ENCODE measurements at places on chromosomes 4 and X.

DNA sequence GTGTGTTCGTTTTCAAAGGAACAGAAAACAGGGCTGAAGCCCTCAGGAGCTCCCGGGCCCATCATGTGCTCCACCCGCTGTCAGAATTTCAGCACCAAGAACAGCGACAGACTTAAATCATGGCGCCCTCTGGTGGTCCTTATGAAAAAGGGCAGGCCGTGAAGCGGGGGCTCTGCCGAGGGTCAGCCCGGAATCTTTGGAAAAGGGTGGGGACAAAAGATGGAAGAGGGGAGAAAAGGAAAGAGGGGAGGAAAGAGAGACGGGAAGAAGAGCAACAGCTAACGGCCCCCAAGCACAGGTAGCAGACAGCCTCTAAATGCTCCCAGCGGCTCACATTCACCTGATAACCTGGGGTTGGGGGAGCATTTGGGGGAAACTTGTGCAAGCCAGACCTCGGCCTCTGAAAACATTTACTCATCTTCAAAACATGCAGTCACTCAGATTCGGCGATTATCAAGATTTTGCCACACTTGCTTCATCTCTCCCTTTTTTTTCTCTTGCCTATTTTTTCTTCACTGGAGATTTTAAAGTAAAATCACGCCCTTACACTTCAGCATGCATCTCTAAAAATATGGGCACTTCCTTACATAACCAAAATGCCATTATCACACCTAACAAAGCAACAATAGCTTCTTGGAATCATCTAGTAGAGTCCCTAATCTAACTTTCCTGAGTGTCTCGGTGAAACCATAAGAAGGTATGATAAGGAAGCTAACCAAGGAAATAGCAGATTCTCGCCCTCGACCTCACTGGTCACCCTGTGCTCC, 28.1 kb upstream of the MAN2B2 start:
- peak; percentile 72 for DNase-seq

DNA sequence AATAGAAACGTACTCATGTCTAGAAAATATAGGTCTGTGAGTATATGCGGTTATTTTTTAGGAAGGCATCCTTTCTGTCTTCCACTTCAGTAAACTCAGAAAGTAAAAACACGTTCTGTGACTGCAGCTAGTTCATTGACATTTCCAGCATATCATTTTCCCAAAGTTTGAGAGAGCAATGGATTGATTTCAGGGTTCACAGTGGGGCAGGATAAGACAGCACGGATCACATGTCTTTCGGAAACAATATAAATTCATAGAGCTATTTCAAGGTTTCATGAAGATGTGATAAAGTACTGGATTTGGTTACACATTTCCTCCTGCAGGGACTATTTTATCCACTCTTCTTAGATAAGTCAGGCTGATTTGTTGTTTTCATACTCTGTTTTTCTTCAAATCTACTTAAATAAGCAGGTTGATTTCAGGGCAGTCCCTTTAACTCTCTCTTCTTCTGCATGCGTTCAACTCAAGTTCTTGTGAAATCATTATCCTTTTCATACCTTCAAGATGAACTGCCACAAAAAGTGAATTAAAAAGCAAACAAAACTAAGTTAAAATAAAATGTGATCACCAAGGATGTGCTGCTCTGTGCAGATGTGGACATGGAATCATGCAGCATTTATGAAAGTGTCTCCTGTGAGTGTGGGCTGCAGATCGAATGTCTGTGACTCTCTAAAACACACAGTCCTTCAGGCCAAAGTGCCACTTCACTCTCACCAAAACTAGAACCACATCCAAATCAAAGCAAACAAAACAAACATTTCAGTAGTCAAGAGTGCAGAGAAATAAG, 187.7 kb downstream of the UNC5C start:
- no peak for DNase-seq

DNA sequence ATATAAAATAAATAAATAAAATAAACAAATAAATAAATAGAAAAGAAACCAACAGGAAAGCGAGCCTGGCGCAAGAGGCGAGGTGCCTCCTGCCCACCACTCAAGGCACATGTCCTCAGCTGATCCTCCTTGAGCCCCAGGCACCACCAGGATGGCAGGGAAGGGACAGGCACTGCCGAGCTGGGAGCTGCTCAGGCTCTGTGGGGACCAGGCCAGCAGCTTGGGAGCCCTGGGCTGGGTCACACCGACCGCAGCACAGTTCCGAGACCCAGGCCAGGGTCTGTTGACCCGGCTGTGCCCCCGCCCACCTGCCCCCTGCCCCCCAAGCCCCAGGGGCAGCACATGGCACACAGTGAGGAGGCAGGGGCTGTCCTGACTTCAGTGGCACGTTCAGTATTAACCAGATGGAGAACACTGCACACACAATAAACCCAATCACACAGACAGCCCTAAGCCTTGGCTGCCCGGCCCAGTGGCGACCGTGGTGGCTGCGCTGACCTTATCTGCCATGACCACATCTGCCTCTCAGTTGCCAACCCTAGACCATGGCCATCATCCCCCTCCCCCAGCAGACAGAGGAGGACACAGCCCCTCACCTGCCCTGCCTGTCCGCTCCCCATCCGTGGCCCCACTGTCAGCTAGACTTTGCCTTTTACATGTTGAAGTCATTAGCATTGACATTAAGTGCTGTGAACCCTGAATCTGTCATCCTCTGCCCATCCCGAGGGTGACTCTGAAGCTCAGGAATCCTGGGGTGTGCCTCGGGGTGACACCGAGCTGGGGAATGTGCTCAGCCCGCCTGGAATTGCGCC, 2.9 kb upstream of the TREX2 start:
- DNase-seq: no peak

DNA sequence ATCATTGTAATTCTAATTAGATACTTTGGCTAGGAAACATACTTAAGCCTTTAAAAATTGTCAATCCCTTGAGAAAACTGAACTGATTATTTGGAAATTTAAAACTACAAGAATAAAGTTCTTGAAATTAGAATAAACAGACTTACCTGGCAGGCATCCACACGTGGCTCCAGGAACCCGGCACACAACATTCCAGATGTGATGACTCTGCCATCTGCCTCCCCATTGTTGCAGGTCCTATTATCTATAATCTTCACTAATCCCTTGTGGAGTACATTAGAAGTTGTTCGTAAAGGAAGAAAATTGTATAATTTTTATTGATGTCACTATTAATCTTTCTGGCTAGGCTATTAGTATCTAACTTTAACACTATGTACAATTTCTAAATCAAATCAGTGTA, 16.2 kb upstream of the GNRHR start:
- no peak for DNase-seq

- no peak for DNase-seq
These were observed 31.0 kb upstream of the SOD3 start for GRCh38 chr4:24764345-24764744.

- no peak for DNase-seq
These were observed 111.5 kb upstream of the WDFY3 start for GRCh38 chr4:85078016-85078415.

DNA sequence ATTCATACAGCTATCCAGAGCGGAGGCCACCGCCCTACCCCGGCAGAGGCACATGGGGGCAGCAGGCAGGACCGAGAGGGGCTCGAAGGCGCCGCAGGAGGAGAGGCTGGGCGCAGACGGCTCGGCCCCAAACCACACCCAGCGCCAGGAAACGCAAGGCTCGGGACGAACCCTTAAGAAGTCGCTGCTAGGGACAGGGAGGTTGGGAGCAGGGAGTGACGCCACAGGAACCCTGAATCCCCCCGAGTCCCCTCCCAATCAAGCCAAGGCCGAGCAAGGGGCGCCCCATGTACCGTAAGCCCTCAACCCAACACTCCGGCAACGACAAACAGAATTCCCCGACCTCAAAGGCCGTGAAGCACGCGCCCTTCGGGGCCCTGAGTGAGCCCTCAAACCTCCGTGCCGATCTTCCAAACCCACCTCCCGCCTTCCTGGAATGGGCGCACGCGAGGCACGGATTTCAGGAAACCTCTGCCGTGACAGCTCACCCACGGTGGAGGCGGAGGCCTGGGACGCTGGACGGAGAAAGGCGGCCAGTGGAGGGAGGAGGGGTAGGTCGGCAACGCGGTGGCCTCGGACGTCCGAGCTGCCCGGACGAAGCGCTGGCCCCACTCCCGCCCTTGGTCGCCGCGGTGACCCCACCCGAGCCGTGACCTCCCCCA, 1.8 kb downstream of the ZFYVE28 start:
- DNase-seq: no peak

DNA sequence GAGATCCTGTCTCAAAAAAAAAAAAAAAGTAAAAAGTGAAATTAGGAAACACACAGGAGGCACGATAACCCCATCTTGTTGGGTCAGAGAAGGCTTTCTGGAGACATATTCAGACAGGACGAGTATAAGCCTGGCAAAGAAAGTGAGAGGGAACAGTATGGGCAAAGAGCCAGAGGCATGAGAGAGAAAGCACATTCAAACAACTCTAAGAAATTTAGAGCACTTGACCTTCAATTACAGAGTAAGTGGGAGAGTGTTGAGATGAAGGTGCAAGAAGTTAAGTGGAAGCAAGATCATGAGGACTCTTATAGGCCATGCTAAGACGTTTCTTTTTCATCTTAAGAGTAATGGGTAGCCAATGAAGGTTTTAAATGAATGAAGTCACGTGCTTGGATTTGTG, 70.4 kb downstream of the ELOVL6 start:
- no peak for DNase-seq

DNA sequence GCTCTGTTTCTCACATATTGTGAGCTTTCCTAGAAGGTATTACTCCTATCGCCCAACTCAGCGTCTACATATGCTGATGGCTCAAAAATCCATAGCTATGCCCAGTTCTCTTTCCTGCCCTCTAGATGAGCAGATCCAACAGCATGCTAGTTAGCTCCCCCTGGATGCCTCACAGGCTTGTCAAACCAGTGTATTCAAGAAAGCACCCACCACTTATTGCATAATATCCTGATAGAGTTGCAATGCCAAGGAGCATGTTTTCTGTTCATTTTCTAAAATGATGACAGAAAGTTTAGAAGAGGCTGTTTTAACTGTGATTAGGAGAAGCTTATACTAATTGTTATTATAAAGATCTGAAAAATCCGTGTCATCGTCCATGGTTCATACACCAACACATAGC, 1.9 kb upstream of the PACRGL start:
- DNase-seq: no peak

- DNase-seq: peak; percentile 8
These were observed 637 bp downstream of the MAMLD1 start for GRCh38 chrX:150363561-150364346.

GRCh38 chrX:120774606-120775005, 101.1 kb downstream of the CT47B1 start:
- no peak for DNase-seq

DNA sequence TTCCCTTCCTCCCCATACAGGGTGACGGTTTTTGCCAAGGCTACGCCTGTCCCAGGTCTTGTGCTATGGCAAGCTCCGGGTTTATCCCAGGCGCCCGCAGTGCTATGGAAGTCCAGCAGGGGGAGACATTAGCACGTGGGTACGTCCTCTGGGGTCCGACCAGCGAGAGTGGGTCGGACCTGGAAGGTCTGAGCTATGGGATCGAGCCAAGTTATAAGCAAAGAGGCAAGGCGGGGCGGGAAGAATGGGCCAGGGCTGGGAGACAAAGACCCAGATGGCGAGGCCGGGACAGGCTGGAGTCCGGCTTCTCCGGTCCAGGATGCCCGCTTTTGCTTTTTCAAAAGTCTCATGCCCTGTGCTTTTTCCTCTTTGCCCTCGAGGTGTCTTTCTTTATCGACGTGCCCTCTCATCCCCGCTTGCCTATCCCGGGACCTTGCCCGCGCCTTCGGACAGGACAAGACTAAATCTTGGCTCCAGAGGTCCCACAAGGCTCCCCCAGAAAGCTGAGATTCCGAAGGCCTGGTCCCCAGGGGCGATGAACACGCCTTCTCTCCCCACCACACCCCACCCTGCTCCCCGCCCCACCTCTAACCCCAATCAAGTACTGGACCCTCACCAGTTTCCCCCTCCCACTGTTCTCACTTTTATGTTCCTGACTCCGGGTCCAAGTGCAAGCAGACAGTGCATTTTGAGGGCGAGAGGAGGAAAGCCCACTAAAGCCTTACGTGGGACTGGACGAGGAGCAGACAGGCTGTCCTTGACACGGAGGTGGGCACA, 785 bp upstream of the EFNB1 start:
- peak; percentile 13 for DNase-seq

DNA sequence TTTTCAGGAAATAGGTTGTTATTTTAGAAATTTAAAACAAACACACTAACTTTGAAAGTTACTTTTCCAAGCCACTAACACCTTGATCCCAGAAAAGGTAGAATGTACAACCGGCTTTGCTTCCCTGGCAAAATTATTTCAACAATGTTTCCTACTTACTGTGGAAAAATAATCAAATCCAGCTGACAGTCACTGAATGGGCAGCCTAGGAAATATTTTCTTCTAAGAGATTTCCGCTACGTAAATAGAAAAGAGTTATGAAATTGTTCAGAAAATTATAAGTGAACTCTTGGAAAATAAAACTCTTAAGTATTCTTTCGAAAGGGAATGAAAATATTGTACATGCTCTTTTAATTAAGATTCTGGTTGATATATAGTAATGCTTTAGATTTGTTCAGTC, 195.7 kb downstream of the GASK1B start:
- DNase-seq: peak; percentile 0

DNA sequence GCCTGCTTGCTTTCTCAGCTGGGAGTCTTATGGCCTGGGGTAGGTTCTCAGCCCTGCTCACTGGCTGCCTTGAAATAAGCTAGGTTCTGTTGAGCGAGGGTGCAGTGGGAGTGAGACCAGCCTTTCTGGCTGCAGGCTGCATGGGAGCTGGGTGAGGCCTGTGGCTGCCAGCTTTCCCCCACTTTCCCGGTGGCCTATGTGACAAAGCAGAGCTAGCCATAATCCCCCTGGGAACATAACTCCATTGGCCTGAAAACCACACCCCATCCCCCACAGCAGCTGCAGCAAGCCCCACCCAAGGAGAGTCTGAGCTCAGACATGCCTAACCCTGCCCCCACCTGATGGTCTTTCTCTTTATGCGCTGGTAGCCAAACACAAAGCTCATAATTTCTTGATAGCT, 118.9 kb downstream of the KLHL4 start:
- no peak for DNase-seq

GRCh38 chrX:38699696-38700095, 101.6 kb upstream of the MID1IP1 start:
- no peak for DNase-seq

GRCh38 chr4:71189471-71189870, 149.3 kb upstream of the SLC4A4 start:
- peak; percentile 14 for DNase-seq

DNA sequence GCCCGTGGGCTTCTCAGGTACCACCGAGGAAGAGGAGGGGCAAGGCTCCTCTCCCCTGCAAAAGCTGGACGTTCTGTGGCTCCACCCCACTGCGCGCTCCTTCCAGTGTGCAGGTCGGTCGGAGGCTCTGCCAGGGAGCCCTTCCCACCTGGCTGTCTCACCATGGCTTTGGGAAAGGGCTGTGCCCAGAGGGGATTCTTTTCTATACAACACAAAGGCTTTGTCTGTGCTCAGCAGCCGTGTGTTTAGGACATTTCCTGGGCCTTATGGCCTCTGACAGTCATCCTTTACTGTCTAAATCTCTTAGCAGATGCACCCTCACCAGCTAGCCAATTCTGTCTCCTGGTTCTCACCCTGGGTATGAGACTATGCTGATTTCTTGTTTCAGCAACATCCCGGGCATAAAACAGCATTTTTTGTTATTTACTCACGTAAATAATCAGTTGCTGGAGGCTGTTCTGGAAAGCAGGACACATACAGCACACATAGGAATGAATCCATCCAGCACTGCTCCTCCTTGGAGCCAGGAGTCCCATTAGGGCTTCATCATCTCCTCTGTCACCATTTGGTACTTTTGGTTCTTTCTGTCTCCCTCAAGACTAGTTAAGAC, 20.4 kb upstream of the ATXN3L start:
- no peak for DNase-seq

- no peak for DNase-seq
These were observed 6.3 kb upstream of the RGS12 start for GRCh38 chr4:3286335-3287175.

- no peak for DNase-seq
These were observed 827.9 kb downstream of the PCDH7 start for GRCh38 chr4:31548021-31548420.
